T follicular helper cell (primary cell): ENCODE measurements at places on chromosomes 2 and 18.
A peak's percentile ranks its signal among the peaks of the same experiment; 100 is the strongest.

- DNase-seq, result no peak
Measured at GRCh38 chr2:9286554-9287399, 80.2 kb downstream of the ASAP2 start.

- no peak for DNase-seq
Measured at GRCh38 chr2:118903551-118904479, 38.2 kb upstream of the MARCO start.

- no peak for DNase-seq
Measured at GRCh38 chr18:22257022-22257543, 87.7 kb downstream of the GATA6 start.

DNA sequence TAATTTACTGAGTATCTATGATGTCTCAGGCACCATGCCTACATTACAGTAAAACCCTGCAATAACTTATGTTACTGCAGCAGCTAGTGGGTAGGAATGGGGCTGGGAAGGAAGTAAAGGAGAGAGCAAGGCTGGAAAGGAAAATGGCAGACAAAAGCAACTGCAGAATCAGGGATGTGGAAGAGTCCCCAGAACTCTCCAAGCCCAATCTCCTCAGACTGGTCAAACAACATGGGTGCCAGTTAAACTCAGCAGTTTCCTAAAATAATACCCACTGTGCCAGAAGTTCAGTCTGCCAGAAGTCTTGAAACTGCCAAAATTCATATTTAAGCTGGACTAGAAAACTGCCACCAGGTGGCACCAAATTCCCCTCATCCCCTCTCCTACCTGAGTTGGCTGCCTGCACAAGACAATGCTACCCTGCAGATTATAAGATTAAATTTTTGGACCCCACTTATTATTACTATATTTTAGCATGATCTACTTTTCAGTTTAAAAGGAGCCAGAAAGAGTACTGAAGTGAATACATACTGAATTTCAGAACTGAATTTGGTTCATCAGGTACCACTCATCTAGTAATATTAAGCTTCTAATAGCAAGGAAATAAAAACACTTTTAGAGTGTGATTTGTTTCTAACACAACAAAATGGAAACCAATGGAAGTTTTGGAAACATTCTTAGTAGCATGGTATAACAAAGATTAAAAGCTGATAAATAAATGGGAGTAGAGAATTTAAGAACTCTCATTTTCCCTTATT is 86.8 kb upstream of the DNER start:
- DNase-seq, result peak; percentile 65

DNA sequence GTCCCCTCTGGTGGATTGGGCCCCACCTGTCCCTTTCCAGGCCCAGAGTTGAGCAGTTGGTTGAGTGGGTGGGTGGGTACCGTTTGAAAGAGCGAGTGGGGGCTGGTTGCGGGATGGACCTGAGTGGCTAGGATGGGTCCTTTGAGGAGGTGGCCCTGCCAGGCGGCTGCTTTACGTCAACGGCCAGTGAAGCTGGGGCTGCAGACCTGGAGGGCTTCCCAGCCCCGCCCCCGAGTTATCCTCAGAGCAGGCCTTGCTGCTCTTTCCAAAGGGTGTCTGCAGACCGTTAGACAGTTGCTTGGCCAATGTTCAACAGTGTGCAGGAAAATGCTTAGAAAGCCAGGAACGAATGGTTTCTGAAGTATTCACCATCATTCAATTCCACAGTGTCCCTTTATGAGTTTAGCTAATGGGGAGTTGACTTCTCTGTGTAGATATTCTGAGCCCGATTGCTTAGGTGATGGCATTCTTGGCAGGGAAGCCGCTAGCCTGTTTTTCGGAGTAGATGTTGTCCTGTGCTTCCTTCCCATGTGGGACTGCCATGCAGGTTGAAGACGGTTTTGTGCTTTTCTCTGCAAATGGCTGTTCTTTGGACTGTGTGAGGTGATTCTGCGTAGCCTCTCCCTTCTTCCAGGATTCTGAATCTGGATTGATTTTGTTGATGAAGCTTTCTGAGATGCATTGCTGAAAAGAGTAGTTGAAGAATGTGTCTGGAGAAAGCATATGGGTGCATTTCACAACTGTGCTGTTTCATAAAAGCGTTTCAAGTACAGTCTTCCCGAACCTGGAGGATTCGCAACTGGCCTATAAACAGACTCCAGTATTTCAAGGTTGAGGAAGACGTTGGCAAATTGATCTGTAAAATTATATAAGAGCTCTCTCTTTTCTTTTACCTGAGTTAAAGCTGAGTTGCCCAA is 45.8 kb downstream of the LDLRAD4 start:
- DNase-seq, result no peak

DNA sequence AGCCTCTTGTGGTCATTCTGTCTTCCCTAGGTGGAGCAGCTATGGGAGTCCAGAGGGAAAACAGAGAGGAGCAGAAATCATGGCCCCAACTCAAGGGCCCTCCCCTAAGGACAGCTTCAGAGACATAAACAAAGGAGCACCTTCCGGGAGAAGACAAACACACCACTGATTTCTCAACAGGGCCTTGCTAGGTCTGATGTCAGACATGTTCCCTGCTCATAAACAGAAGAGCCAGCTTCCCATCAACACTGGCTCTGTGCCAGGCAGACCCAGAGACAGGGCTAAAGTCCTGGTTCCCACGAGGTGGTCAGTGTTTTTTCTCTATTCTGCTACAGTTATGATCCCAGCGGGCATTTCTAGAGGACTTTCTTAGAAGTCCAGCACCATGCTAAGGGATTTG is 19.3 kb downstream of the CXCR2 start:
- no peak for DNase-seq
